ENCODE measurements at places on chromosomes 12 and 14.

DNA sequence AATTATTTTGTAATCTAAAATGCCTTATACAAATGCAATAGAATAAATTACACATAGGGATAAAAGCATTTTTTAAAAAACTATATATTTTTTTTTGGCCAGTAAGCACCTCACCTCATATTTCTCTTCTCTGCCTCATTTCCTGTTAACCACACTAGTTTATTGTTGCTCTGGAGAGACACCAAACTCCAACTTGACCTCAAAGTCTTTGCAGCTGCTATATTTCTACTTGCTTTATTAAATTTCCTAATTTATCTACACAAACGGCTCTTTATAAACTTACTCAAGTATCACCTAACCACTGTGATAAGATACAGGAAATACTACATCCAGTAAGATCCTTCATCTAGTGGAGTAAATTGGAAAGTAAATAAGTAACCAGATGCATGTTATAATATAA is 622.3 kb downstream of the C12orf50 start:
- no peak for DNase-seq

DNA sequence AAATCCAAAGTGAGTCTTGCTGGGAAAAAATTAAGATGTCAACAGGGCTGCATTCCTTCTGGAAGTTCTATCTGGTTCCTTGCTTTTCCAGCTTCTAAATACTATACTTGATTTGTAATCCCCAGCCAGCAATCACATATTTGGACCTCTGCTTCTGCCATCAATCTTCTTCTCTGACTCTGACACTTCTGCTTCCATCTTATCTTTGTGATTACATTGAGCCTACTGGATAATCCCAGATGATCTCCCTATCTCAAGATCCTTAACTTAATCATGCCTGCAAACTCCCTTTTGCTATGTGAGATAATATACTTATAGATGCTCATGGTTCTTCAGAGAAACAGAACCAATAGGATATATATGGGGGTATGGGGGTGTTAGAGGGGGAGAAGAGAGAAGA is 49.9 kb upstream of the ZDHHC17 start:
- no peak for DNase-seq

GRCh38 chr12:103903993-103904392 is 26.2 kb upstream of the HSP90B1 start:
- DNase-seq, result no peak

GRCh38 chr14:66069830-66070541 is 416.2 kb upstream of the CCDC196 start:
- DNase-seq, result no peak

DNA sequence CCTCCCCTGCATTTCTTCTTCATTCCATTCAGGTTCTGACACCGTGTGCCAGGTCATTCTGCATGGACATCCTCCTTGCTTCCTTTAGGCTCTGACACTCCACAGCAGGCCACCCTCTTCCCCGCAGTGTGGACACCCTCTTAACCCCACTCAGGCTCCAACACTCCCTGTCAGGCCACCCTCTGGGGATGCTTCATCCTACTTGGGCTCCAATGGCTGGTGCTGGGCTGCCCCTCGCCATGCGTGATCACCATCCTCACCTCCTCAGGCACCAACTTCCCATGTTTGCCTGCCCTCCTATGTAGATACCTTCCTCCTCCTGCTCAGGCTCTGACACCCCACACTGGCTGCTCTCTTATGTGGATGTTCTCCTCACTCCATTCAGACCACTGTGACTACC is 6.6 kb upstream of the SNRPF start:
- no peak for DNase-seq

DNA sequence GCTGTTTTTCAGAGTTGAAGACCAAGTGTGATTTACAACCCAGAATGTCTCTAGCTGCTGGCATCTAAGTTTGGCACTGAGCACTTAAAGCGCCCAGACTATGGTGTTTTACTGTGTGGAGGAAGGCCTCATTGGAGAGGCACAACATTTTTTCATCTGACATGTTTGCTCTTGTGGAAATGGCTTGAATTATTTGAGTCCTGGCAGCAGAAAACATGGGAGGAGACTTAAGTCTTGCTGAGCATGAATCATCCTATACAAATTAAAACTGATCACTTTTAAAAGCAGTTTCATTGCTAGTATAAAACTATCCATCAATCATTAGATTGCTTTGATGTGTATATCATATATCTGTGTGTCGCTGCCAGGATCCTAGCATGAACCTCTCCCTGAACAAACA is 85.9 kb upstream of the REP15 start:
- no peak for DNase-seq

GRCh38 chr12:46663318-46663717 is 162.5 kb downstream of the SLC38A4 start:
- DNase-seq, result no peak

DNA sequence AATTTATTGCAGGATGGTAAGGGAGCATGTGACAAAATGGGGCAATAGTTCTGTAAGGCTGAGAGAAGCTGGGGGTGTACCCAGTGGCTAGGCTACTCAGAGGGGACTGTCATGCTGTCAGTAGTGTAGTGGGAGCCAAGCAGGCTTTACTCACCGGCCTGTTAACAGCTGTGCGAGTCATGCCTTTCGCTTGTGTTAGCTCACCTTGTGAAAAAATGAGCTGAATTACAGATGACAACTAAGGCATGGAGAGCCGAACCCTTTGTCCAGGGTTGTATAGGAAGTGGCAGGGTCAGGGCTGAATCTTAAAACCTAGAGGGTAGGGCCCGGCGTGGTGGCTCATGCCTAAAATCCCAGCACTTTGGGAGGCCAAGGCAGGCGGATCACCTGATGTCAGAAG is 37.9 kb downstream of the SH2B3 start:
- no peak for DNase-seq

GRCh38 chr12:25020621-25021243 is 71.8 kb upstream of the BCAT1 start:
- no peak for DNase-seq

GRCh38 chr12:92719674-92720073 is 16.9 kb downstream of the PLEKHG7 start:
- no peak for DNase-seq

DNA sequence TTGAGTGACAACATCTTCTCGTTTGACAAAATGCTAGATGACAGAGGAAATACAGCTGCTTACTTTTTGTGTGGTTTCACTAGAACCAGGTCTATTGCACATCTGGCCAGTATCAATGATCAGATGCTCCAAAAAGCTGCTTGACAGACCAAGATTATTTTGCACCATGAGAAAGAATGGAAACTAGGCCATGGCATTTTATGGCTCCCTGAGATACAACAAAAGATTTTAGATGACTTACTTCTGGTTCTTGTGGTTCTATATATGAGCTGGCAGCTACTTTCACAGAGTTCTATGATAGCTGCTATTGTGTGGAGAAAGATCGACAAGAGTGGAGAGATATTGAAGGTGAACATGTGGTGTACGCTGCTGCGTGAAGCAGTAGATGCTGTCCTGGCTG is 25.9 kb upstream of the PPFIBP1 start:
- DNase-seq, result no peak

- no peak for DNase-seq
Measured at GRCh38 chr12:100715976-100716944, 78.3 kb upstream of the ANO4 start.

GRCh38 chr14:90513161-90514014 is 116.6 kb downstream of the CALM1 start:
- DNase-seq, result no peak

- DNase-seq, result no peak
Measured at GRCh38 chr12:9404469-9405260, 196.5 kb upstream of the PZP start.
